ENCODE measurements at places on chromosomes 1 and 21.

DNA sequence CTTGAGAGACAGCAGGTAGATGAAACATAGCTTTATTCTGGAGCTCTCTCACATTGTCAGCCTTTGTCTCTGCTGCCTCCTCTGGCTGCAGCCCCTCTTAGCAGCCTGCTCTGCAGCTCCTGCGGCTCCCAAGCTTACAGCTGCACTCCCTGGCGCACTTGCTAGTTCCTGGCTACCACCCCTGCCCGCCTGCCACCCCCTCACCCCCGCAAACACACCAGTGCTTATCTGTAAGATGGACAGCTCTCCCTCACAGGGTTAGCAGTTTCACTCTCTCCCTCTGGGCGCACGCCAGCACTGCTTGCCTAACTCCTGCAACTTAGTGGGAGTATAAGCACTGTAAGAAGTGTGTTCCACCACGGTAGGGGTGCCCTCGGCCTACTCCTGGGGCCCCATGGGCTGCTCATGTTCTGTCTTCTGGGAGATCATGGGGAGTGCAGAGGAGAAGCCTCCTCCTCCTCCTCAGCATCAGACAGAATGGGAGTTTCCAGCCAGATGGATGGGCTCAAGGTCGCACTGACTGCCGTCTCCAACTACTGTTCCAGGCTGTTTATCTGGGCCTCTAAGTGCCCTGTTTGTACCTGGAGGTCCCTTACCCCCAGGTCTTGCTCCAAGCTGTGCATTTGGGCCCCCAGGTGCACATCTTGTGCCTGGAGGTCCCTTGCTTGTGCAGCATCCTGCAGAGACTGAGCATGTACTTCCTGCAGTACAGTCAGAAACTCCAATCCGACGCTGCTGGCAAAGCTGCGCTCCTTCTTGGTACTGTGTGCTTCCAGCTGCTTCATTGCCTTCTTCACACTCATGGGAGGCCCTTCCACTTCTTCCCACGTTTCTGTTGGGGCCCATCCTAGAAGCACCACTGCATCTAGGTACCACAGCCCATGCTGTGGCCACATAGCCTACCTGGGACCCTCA lies 1388.1 kb downstream of the AMY1C start:
- DNase-seq, result no peak

DNA sequence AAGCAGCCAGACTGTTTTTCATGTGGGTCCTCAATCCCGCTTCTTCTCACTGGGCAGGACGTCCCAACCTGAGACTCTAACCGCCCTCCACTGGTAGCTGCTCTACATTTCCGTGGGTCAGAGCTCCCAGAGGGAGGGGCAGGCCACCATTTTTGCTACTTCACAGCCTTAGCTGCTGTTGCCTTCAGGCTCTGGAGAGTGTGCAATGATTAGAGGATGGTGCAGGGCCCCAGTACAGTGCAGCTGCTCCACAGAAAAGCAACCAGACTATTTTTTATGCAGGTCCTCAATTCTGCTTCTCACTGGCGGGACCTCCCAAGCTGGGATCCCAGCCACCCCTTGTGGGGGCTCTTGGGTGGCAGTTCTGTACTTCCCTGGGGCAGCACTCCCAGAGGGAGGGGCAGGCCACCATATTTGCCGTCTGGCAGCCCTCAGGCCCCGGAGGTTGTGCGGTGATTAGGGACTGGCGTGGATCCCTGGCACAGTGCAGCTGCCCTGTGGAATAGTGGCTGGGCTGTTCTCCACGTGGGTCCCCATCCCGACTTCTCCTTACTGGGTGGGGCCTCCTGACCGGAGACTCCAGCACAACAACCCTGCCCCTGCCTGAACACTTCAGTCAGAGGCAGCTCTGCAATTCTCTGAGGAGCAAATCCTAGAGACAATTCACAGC lies 647.6 kb upstream of the PKN2 start:
- DNase-seq, result no peak

DNA sequence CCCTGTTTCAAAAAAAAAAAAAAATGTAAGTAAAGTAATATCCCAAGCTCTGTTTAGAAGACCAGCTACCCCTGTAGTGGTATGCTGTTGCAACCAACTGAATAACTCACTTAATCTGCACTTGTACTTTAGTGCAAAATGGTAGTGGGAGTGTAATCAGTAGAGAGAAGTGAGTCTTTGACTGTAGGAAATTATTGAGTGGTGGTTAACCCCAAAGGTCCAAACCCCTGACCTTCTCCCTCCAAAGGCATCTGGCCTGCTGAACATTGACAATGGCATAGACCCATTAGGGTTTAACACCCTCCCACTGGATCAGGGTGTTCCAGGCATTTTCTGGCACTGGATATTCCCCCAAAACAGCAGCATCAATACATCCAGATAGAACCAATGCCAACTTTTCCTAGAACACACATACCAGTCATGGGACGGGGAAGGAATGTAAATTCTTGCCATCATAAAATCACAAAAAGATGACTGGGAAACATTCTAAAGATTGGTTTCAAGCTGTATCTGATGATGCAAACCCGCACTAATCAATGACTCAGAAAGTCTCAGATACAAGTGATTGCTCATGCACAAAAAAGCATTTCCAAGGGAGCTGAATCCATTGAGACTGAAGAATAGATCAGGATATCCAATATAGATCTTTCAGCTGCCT lies 110.3 kb downstream of the MRPL39 start:
- DNase-seq, result no peak

GRCh38 chr1:93672069-93672468 lies 9.6 kb downstream of the BCAR3 start:
- no peak for DNase-seq

DNA sequence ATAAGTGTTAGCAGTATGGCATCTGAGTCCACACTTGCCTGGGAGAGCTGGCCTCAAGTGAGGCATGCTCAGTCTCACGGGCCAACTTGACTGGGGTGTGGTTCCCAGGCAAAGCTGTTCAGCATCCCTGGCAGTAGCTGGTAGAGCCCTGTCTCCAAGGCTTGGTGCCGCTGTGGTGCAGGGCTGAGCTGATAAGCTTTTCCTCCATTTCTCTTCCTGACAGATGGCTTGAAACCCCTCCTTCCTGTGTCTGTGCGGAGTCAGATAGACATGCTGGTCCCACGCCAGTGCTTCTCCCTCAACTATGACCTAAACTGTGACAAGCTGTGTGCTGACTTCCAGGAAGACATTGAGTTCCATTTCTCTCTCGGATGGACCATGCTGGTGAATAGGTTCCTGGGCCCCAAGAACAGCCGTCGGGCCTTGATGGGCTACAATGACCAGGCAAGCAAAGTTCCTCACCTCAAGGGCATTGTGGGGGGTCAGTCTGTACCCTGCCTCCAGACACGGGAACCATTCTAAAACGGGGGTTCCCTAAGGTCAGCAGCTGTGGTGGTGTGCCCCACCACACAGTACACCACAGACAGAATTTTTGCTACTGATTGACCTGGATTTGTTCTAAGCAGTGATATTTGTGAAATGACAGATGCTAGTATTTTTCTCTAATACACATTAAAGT lies 13.7 kb upstream of the MIIP start:
- no peak for DNase-seq

DNA sequence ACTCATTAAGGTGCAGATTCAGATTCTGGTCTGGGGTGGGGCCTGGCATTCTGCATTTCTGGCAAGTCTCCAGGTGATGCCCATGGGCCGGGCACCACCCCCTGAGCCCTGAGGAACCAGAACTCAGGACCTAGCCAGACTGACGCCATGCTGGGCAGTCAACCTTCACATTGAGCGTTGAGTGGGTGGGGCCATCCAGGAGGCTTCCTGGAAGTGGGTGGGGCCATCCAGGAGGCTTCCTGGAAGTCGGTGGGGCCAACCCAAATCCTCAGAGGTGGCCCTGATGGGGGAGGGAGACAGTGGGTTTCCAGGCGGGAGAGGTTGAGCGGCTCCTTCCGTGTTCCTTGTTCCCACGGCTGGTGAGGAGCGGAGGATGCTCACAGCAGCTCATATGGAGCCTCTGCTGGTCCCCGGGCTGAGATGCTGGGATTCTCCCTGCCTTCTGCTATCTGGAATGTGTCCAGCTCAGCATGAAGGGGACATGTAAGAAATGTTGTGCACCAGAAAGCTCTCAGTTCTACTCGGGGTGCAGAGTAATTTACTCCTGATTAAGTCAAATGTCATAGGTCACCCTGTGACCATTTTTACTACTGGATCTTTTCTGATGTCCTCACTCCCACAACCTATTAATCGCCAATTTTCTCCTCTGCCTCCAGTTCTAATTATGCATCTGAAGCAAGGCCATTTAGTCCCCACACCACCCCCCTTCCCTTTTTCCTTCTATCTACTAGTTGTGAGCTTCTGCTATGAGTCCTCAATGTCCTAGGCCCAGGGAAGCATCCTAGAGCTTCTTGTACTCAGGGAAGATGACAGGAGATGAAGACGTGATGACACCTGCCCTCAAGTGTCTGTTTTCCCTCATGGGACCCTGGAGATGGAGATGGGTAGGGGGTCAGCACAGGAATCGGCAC lies 435.4 kb downstream of the PTPRU start:
- no peak for DNase-seq

GRCh38 chr21:44687671-44688070 lies 5.7 kb upstream of the KRTAP12-1 start:
- DNase-seq, result no peak

DNA sequence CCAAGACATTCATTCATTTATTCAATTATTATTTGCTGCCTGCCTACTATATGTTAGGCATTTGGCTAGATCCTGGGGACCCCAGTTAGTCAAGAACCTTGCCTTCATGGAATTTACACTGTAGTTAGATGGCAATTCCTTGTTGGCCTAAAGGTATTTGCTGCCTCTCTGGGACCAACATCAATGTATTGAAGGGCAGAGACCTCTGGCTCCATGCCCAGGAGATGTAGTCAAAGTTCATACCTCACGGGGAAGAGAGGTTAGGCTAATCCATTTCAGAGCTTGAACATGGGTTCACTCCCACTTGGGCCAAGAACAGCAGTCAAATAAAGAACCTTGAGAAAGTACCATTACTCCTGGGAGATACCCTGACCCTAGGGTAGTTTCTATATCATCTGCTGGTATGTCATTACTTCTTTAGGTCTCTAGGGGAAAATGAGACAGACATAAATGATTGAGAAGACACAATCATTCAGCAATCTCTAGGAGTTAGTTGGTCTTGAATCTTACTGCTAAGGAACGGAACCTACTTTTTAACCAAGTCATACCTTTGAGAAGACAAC lies 32.0 kb downstream of the SORT1 start:
- no peak for DNase-seq

DNA sequence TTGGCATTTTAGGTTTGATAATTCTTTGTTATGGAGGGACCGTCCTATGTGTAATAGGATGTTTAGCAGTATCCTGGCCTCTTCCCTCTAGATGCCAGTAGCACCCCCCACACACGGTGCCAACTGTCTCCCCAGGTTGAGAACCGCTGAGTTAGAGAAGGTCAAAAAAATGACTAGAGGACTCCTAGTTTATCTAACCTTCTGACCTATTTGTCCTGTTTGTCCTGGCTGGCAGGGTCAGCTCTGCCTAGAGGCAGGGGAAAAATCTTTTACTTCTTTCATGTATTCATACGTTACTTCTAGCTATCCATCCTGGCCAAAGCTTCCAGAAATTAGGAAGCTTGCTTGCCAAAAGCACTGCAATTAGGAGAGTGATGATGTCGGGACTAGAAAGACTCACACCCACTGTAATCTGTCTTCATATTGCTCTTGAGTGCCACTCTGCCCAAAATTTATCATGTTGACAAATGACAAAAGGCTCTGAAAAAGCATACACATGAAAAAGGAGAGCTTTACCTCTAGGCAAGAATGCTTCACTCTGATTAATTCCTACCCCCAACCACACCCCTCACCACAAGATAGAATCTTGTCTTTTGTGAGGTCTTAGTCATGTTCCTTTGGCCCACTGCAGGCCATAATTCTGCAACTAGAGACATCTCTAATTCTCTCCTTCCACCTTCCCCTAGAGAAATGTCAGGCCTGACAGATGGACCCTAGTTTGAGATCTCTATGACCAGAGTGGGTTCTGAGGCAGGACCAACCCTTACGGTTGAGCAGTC lies 14.4 kb upstream of the AKR1A1 start:
- DNase-seq, result no peak

- no peak for DNase-seq
These were observed 51.4 kb upstream of the GREM2 start for GRCh38 chr1:240663169-240663879.

DNA sequence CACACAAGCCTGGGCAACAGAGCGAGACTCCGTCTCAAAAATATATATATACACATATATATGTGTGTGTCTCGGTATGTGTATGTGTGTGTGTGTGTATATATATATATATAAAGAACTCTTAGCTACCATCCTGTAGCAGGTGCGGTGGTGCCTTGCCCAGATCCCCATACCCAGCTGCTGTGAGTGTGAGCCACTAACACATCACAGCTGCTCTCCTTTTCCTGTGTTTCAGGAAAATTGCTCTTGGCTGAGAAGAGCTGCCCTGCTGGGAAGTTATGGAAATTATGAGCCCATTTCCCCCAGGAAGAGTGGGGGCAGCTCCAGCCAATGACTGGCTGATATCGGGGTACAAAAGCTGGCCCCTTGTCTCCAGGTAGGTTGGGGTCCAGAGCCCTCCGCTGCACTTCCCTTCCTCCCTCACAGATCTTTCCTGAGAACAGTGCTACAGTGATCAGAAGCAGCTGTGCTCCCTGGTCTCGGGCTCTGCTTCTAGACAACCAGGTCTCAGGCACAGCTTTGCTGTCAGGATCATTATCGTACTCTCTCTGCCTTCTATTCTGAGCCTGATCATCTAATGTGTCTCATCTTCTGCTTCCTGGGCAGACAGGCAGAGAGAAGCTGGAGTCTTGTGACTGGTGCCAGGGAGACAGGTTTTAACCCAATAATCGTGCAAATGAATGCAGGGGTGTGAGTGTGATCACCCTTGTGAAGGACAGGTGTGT lies 109.6 kb upstream of the ZNF678 start:
- no peak for DNase-seq

- no peak for DNase-seq
These were observed 67.7 kb downstream of the SELENOF start for GRCh38 chr1:86846164-86846647.

DNA sequence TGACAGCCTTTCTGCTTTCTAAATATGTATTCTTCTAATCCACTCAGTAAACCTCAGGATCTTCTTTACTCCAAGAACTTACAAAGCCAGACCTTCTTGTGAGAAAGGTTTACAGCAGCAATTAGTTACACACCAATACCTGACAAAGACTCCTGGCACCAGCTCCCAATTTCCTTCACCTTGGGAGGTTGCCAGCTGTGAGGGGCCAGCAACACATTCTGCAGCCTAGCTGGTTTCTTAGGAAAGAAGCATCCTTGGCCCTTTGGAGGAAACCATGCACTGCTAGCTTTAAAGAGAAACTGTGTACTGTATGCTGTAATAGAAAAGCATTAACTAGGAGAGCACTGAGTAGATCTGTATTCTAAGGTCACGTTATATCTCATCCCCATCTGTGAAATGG lies 10.8 kb downstream of the FYB2 start:
- no peak for DNase-seq

DNA sequence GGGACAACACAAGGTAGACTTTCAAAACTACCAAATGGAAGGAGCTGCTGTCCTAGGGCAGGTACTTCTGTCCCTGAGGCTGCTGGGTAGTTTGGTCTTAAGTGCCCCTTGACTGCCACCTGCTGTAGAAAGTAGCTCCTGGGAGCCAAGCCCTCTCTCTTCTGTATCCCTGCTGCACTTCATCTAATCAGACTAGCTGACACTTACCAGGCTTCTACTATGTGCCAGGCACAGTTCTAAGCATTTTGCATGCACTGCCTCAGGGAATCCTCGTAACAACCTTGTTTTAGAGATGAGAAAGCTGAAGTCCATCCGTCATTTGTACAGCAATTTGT lies 15.9 kb upstream of the SRSF4 start:
- no peak for DNase-seq

GRCh38 chr1:204873176-204873575 lies 2.5 kb downstream of the NFASC start:
- no peak for DNase-seq

Measured in activated T-helper 1 cell treated with Interleukin-2 at 50 U/mL for 16 hours (primary cell).